ENCODE measurements at places on chromosomes 11 and 22.

DNA sequence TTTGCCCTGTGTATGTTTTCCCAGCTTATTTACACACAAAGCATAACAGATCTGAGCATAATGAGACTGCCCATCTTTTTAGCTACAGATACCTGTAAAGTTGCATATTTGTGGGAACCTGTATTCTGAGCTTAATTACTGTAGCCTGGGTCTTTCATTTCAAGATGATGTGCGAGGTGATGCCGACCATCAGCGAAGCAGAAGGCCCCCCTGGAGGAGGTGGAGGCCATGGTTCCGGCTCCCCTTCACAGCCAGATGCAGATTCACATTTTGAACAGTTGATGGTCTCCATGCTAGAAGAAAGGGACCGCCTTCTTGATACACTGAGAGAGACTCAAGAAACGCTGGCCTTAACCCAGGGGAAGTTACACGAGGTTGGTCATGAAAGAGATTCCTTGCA, 1.5 kb downstream of the PPFIA1 start:
- DNase-seq: no peak

DNA sequence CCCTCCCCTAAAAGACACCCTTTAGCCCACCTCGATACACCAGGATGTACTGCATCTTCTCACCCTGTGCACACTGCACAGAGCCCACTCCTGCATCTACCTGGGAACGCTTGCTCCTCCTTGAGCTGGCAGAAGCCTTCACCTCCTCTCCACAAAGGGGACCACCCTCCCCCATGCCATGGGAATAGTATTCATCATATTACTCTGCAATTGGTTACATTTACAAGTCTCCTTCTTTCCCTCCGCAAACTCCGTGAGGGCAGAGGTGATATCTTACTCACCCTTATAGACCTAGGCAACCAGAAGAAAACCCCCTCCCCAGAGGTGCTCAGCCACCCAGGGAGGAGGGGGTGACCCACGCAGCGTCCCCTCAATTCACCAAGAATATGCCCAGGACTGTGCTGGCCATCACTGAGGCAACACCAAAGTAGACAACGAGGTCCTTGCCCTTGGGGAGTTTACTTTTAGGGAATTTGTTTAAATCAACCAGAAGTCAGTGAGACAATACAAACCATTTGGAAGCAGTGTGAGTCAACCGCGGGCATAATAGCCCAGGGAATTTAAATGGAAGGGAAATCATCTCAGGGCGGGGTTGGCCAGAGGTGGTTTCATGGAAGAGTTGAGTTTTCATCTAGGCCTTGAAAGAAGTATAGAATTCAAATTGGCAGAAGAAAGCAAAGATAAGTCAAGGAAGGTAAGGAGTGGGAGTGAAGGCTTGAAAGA, 214.5 kb downstream of the BARX2 start:
- DNase-seq: no peak

DNA sequence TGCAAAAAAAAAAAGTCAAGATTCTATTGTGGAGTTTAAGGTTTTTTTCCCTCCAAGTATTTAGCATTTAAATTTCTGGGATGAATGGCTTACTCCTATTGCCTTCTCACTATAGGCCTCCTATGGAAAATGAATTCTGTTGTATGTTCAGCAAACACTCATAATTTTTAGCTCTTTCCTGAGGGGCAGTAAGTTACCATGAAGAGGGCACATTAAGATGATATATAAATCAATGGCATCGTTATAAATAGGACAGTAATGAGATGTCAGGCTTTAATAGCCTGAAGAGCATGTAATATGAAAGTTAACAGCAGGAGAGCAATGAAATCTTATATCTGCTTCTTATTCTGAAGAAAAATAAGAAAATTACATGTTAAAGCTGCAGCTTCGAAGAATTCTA, 32.9 kb downstream of the C11orf87 start:
- DNase-seq: no peak

- peak; percentile 71 for DNase-seq
Observed at GRCh38 chr11:131246663-131247062, 123.8 kb upstream of the NTM start.

DNA sequence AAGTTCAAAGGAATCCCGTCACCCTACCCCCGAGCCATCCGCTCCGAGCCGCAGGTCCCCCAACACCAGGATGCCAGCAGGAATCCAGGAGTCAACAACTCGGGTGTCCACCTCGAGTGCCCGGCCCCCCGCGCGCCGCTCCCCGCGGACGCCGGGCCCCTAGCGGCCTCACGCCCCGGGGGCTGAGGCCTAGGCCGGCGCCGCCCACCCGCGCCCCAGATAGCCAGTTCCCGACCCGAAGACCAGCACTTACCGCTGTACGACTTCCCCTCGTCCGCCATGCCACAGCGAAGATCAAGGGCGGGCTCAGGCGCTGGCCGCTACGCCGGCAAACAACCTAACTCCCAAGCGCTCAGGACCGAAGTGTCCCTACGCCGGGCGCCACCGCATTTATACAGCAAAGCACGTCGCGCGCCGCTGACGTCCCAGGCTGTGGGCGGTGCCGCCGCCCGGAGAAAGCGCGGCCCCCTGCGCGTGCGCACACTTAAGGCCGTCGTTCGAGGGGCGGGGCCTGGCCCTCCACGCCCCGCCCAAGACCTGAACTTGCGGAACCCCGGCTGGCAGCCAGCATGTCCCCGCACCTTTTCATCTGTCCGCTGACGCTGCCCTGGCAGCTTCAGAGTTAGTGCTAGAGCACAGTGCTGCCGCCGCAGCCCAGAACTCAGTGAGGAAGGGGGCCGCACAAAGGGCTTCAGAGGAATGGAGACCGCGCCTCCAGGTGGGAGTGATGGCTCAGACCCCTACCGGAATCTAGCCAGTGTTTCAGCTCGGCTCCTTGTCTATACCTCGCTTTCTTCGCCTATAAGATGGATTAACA, at the start of gene NXF1:
NXF1 (minus strand) TSS at position 365 of the 817 bp plus-strand sequence; CDS start at position 281, 84 bp downstream.
- DNase-seq: peak; percentile 97

DNA sequence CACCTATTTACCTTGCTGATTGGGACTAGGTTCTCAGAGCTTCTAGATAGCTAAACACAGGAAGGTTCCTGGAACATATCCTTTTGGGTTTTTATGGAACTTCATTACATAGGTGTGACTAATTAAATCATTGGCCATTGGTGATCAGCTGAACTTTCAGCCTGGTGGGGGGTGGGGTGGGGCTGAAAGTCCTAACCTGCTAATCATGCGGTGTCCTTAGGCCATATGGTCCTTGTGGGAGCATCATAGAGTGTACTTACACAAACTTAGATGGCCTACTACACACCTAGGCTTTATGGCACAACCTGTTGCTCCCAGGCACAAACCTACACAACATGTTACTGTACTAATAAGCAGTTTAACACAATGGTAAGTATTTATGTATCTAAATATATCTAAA, 8.6 kb upstream of the SELENOH start:
- no peak for DNase-seq

GRCh38 chr11:70387564-70387963, 10.8 kb upstream of the CTTN start:
- no peak for DNase-seq

- no peak for DNase-seq
Observed at GRCh38 chr11:27837895-27838563, 137.8 kb upstream of the BDNF start.

DNA sequence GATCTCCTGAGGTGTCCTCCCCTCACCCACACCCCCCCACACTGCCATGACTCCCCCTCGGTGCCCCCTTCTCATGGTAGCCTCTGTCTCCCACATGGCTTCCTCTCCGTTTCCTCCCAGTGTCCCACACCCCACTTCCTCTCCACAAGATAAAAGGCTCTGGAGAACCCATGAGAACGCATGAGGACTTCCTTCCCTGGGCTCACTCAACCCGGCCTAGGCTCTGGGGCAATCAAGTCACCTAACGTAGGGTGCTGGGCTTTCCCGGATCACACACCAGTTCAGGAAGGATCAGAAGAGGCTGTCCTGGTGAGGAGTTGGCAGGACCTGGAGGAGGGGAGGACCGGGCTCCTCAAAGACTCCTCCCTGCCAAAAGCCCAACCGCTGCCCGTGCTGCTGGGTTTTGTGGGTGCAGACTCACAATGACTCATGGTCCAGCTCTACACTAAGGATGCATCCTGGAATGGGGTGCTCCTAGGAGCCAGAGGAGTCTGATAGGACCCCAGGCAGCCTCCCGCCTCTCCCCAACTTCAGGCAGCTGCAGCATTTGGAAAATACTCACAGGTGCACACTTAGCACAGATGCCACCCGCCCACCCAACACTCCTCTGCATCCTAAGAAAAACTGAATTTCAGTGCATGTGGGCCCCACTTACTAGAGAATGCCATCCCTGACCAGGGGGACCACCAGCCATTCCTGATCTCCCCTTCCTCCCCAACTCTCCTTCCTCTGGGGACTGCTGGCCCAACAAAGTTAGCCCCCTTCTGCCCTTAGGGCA, 21.0 kb downstream of the SLC22A12 start:
- no peak for DNase-seq
